ENCODE measurements at places on chromosomes 16 and 17.

DNA sequence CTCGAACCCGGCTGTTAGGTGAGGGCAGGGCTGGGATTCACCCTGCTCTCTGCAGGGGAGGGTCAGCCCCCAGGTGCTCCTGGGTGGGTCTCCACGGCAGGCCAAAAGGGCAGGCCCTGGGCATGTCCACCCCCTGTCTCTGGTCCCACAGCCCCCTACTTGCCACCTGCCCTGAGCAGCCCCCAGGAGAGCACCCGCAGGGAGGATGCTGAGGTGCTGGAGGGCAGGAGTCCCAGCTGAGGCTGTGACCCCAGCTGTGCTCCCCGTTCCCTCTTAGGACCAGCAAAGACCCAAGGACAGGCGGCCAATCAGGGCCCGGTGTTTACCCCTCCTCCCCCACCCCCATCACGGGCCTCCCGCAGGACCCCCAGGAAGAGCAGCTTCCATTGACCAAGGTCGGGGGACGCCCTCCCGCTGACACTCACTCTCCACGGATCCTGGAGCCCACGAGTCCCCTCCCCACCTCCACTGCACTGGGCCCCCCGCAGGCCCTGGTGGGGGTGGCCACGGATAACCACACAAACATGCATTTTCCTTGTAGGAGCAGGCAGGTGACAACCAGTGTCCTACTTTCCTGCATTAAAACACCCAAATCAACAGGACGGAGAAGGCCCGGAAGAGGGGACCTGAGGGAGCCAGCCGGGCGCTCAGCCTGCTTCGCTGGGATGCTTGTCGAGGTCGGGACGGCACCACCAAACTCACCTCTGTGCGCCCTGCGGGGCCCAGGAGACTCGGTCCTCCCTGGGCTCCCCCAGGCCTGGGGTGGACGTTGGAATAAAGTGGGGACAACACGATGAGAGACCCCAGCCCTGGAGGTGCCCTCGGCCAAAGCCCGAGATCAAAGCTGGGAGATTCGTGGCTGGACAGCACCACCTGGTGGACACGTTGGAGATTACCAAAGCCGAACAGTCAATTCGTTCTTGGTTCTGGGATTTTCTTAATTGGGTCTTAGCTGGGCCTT, 22.5 kb upstream of the ENPP7 start:
- DNase-seq: peak; percentile 32

GRCh38 chr16:3311496-3311895, 6.2 kb downstream of the ZNF75A start:
- no peak for DNase-seq

DNA sequence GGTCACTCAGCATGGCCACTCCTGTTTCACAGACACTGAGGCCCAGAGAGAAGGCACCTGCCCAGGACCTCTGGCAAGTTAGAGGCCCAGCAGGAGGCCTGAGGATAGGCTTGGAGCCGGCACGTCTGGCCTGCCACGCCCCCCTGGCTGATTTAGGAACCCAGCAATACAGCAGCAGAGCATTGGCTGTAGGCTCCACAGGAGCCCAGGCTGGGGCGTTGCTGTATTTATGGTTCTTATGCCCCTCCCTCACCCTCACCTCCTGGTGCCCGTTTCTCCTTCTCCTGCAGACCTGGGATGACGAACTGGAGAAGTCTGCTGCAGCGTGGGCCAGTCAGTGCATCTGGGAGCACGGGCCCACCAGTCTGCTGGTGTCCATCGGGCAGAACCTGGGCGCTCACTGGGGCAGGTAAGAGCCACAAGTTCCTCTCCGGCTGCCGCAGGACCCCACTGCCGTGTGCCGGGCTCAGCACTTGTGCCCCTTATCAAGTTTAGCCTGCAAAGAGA, 25.8 kb downstream of the CRISPLD2 start:
- no peak for DNase-seq

- no peak for DNase-seq
Observed at GRCh38 chr17:12734926-12735325, 54.4 kb upstream of the ARHGAP44 start.

- no peak for DNase-seq
Observed at GRCh38 chr16:87724490-87725291, 41.1 kb downstream of the KLHDC4 start.

DNA sequence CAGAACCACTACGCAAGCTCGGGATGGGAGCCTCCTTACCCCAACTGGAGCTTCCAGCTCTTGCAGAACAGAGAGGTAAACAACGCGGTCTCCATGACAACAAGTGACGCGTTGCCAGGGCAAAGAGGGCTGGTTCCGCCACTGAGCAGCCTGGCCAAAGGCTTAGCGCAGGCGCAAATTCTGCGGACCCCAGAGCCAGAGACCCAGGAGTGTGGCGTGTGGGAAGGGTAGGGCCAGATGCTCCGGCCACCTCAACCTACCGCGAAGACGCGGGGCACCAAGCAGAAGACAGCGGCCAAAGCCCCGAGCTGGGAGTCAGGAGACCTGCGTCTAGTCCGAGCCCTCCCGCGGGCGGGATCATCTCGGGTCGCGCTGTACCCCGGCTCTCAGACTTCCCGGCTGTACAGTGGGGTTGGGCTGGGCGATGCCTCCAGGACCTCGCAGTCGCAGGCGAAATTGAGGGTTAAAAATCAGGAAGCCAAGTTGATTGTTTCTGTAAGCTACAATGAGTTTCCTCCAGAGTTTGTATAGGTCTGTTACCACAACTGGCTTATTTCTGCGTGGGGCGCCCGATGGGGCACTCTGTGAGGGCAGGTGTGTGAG, at the start of gene TEKT1:
TEKT1 (minus strand) TSS at position 69 of the 603 bp plus-strand sequence. CDS start 1,353 bp downstream, outside the sequence.
- DNase-seq: no peak

DNA sequence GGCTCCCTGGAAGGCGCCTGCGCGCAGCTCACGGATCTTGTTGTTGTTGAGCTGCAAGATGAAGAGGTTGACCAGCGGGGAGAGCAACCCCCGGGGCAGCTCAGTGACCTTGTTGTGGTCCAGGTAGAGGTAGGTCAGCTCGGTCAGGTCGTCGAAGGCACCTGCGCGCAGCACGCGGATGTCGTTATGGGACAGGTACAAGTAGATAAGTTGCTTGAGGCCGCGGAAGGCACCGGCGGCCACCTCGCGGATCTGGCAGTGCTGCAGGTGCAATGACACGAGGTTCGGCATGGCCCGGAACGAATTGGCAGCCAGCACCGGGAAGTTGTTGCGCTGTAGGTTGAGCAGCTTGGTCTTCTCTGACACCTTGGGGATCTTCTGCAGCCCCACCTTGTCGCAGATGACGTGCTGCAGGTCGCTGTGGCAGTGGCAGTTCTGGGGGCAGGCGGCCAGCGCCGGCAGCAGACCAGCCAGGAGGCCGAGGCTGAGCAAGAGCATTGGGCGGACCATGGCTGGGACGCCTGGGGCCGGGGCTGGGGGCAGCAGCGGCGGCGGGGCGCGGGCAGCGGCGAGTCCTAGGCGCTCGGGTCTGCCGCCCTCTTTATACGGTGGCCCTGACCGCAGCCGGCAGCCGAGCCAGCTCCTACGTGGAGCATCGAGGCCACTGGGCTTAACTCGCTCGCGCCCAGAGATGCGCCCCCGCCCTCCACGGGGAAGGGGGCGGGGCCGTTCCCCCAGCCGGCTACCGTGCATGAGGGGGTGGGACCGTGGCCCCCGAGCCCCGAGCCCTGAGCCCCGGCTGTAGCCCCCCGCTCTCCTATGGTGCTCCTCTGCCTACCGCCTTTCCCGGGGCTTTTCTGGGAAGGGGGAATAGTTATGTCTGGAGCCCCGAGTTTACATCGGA, at the start of gene CHAD:
CHAD (minus strand) TSS at position 577 of the 904 bp plus-strand sequence; CDS start at position 510, 67 bp downstream.
- DNase-seq: no peak

- no peak for DNase-seq
Observed at GRCh38 chr16:86609115-86609514, 30.8 kb downstream of the FOXL1 start.

GRCh38 chr17:60554377-60554788, 28.3 kb upstream of the APPBP2 start:
- DNase-seq: no peak

GRCh38 chr17:43406676-43407645, 8.2 kb downstream of the ARL4D start:
- DNase-seq: peak; percentile 78
